Neural progenitor cell (in vitro differentiated cells): ENCODE measurements at places on chromosomes 2 and 18.

DNA sequence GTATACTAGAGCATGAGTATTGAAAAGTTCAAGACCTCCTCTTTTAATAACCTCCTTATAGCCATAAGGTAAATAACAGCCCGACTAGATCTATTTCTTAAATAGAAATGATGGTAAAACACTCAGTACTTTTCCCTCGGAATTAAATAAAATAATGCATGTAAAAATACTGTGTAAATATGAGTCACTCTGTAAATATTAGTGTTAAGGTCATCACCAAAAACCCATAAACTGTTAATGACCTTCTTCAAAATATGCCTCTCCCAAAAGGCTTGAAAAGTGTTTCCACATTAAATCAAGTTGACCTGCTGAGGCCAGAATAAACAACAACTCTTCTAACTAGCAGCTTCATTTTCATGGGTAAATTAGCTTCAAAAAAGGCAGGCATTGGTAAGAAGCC, 25.3 kb upstream of the BZW1 start:
- DNase-seq: no peak

DNA sequence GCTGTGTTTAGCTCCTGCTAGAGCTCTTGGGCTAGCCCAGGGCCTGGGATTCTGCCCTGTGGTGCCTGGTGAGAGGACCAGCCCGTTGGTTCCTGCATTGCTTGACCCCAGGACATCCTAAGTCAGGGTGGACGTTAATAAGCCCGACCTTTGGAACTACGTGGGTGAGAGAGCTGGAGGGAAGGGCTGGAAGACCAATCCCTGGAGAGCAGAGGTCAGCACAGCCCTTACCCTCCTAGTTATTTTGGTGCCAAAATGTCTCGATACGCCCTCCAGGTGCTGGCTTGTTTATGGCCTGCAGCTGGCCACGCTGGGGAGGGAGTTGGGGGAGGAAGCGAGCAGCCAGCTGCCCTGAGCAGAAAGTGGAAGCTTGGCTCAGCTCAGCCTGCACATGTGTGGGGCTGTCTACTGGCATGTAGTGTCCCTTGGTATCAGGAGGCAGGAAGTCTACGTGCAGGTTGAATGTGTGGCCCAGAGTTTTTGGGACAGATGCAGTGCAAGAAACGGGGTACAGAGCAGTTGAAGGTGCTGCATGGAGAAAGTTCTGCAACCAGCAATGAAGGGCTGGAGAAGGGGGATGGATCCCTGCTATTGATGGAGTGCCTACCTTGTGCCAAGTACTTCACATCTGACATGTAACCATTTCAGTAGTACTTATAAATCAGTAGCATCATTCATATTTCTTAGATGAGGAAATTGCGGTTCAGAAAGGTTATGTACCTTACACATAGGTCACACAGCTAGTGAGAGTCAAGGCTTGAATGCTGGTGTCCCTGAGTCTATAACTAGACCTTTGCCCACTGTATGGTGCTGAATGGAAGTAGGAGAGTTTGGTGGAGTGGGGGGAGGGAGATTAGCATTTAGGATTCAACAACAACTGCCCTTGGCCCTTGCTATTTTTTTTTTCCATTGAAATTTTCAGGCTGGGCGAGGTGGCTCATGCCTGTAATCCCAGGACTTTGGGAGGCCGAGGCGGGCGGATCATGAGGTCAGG, 5.0 kb upstream of the DGKD start:
- no peak for DNase-seq

GRCh38 chr2:143128681-143129580, at the start of gene ARHGAP15:
ARHGAP15 (plus strand) TSS chr2:143129419.
- DNase-seq: no peak

GRCh38 chr2:63051795-63052333, 1.2 kb downstream of the OTX1 start:
- DNase-seq: peak; percentile 62

DNA sequence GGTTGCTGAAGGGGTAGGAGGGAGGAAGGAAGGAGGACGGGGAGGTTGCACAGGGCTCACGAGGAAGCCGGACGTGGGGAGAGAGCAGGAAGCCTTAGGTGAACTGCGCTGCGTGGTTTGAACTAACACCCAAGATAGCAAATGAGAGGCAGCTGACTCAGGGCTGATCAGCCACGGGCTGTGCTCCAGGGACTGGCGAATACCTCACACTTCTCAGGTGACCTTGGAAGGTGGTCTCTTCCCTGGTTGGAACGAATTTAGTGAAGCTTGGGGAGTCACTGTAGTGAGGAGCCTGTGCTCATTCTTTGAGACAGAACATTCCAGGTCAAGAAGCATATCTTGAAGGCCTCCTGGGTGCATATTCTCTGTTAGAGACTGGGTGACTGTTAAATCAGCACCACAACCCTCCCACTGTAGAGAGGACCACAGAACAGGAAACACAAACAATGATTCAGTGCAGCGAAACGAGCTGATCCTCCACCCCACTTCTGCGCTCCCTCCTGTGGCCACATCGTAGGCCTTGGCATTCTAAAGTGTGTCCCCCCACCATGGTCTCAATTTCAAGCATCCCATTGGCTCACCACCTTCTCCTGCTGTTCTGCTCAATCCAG, 33.8 kb downstream of the TOGARAM2 start:
- no peak for DNase-seq

- no peak for DNase-seq
Measured at GRCh38 chr2:84938194-84938879, 32.6 kb upstream of the KCMF1 start.

- DNase-seq: no peak
Measured at GRCh38 chr2:98468621-98469236, 24.1 kb downstream of the INPP4A start.

- DNase-seq: no peak
Measured at GRCh38 chr18:68440433-68440832, 274.5 kb downstream of the TMX3 start.

GRCh38 chr2:29747786-29748470, 173.5 kb downstream of the ALK start:
- peak; percentile 13 for DNase-seq

DNA sequence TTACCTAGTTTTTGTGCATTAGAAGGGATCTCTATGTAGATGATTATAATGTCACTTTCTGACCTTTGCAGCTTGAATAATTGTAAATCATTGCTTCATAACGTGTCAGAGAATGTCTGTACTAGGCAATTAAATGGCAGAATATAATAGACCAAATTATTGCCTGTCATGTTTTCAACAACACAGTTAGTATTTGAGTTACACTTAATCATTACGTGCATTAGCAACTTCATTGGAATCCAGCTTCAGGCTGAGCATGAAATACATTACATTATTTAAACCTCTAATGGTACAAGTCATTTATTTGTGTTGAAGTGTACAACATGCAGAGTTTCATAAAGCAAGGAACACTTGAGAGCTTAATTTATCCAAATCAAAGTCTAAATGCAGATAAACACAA, 48.0 kb downstream of the ZNF407 start:
- DNase-seq: no peak

GRCh38 chr2:136362676-136363390, 244.9 kb upstream of the CXCR4 start:
- DNase-seq: no peak

- DNase-seq: no peak
Measured at GRCh38 chr2:230877759-230878598, 13.2 kb downstream of the ITM2C start.
